Inflammatory macrophage treated with lipopolysaccharide for 1 hour (primary cell): ENCODE measurements at places on chromosomes 5 and 9.
A peak's percentile ranks its signal among the peaks of the same experiment; 100 is the strongest.

GRCh38 chr9:80698725-80699410 is 990.5 kb downstream of the TLE1 start:
- DNase-seq: no peak

- peak; percentile 21 for DNase-seq
Measured at GRCh38 chr5:77312413-77312812, 101.9 kb downstream of the PDE8B start.

DNA sequence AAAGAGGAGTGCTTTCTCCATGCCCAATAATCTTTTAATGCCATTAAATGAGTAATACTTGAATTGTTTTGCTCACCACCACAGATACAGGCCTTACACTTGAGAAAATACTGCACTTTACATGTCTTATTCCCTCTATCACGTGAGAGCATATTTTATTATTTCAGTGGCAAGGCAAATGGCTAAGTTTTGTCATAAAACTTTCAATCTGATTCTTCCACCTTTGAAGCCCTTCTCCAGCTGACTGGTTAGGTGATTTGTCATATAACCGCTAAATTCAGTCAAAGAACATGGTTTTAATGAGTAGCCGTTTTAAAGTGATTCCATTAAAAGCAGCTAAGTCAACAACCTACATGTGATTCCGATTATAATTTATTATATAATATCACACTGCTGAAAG is 43.8 kb downstream of the FAT2 start:
- DNase-seq: no peak

GRCh38 chr5:2129568-2130272 is 247.0 kb upstream of the IRX4 start:
- no peak for DNase-seq

DNA sequence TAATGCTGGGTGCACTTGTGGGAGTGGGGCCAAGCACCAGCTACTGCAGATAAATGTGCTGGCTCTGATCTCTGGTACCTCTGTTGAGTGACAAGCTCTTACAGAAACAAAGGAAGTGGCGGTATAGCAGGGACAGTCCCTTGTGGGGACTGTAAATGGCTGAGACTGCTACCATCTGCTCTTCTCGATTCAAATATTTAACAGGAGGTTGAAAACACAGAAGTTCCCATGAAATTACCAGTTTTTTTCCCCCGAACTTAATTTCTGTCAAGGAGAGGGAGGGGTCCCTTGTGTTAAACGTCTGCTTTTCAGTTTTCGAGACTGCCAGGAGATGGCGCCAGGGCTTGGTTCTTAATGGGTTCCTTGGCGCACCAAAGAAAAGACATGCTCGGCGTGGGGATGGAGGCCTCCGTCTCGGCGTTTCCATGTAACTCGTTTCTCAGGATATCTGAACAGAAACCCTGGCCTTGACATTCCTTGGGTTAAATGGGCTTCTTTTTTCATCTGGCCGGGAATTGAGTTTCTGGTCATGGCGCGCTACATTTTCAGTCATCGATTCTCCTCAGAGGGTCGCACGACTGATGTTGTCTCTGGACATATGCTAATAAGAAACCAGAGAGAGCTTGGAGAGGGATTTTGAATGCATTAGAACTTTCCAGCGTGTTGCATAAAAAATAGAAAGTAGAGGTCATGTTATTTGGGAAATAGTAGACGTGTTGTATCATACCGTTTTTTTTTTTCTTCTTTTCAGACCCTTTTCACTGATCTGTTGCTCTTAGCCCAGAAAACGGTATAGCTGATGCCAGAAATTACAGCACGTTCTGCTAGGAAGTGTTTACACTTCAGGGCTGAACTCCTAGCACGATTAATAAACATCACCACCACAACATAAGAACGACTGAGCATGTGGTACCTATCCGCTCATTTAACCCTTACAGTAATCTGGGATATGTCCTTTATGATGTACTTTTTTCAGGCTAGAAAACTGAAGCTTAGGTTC is 64.0 kb downstream of the CARTPT start:
- peak; percentile 58 for DNase-seq

DNA sequence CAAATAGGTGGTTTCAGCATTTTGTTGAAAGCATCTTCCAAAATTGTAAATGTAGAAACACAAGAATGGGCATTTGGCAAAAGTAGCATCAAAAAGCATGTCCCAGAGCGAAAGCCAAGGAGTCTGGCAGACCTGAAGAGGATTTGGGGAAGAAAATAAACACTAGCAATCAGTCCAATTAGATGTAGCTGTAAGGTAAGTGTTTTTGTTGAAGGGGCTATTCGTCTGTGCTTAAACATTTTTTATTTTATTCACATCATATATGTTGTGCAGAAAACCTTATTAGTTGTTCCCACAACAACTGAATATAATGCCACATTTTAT is 954.1 kb upstream of the COX7C start:
- DNase-seq: no peak

DNA sequence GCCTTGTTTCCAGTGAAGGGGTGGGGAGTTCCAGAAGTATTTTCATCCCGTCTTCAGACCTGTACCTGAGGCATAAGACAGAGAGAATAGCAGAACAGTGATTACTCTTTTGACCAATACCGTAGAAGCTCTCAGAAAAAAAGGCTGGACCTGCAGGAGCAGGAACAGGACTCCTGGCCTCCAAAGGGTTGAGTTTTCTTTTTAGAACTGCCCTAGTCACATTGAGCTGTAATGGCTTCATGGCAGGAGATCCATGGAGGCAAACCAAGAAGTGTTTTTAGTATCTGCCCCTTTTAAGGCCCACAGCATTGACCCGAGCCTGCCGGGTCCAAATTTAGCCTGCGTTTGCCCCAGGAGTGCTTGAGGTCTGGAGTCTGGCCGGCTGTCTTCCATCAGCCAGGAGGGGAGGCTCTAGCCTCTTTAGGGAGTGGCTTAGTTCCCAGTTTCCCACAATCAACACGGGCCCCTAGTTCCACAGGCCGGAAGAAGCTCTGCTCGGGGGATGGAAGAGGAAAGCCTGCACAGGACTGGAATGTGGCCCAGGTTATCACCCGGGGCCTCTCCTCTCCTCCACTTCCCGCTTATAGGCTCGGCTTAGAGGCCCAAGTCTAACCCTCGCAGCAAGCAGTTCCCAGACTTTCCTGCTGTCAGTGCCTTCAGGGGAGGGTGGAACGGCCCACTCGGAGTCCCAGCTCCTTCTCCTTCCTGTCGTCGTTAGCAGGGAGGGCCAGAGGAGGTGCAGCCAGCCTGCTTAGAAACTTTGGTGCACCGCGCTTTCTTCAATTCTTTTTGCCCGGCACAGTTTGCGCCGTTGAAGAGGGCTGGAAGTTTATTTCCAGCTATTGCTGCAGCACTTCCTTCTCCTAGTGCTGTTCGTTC is 80.7 kb downstream of the C9orf152 start:
- DNase-seq: no peak

GRCh38 chr9:16358751-16359150 is 511.7 kb downstream of the BNC2 start:
- DNase-seq: no peak

- no peak for DNase-seq
Measured at GRCh38 chr9:118459913-118460312, 755.7 kb downstream of the TLR4 start.

DNA sequence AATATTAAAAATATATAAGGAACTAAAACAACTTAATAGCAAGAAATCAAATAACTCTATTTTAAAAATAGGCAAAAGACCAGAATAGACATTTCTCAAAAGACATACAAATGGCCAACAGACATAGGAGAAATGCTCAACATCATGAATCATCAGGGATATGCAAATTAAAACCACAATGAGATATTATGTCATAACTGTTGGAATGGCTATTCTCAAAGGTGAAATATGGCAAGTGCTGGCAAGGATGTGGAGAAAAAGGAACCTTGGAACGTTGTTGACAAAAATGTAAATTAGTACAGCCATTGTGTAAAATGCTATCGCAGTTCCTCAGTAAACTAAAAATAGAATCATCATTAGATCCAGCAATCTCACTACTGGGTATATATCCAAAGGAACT is 468.5 kb downstream of the NFIB start:
- no peak for DNase-seq

DNA sequence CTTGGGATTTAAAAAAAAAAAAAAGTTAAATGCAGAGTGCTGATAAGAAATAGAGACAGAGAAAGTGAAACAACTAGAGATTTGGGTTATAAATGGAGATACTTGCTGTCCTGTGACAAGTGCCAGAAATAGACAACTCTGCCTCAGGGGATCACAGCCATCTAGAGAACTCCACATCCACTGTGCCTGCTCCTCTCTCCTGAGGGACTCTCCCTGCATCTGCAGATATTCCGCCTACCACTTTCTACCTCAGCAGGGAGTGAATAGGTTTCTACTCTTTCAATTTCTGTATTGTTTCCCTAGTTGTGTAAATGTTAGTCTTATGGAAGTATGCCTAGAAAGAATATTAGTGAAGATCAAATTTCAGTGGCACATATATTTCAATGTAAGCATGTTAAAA is 307.2 kb downstream of the HTR1A start:
- no peak for DNase-seq

DNA sequence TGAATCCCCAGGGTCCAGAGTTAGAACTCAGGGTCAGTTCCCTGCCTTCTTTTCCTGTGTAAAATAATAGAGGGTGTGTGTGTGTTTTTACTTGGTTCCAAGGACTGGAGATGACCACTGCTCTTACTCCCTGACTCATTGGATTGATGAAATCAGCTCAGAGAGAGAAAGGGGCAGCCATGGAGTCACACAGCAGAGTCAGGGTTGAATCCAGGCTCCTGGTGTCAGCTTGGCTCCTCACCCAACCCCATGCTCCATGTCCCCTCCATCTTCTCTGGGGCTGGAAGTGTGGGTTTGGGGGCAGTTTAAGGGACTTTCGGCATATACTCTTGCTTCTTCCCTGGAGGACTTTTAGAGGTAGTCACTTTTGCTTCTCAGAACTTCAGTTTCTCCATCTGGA is 21.6 kb downstream of the DAB2IP start:
- peak; percentile 35 for DNase-seq

DNA sequence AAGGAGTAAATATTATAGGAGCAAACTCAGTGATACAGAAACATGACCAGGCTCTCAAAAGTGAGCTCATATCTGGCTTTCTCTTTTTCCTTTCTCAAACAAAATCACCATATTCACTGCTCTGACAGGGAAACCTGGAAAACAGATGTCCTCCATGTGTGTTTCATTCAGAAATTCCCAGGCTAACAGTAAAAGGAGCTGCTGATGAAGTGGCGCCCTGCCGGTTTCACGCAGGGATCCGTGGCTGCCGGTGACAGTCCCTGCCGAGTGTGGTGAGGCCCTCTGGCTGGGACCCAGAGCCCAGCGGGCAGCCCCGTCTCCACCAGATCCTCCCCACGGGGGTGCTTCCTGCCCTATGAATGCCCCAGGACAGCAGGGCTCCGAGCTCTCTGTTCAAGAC is 208.1 kb downstream of the GNA14 start:
- no peak for DNase-seq

GRCh38 chr9:135488013-135488330 is 8.4 kb downstream of the PPP1R26 start:
- DNase-seq: no peak

DNA sequence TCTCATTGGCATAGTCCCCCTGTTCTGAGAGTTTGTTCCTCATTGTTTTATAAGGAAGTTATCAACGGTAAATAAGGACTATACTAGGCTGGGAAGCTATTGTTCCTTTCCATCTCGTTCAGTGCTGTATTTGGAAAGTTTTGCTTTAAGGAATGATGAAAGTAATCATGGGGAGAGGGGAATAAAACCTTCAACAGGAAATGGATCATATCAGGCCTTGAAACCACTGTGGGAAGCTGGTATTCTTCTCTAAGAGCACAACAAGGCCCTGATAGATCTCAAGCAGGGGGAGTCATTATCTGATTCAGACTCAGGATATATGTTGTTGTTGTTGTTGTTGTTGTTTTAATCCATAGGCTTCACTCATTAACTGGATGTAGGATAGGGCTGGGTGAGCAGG is 474.5 kb downstream of the ENC1 start:
- no peak for DNase-seq

GRCh38 chr5:138538943-138539627 is 4.0 kb downstream of the ETF1 start:
- no peak for DNase-seq

DNA sequence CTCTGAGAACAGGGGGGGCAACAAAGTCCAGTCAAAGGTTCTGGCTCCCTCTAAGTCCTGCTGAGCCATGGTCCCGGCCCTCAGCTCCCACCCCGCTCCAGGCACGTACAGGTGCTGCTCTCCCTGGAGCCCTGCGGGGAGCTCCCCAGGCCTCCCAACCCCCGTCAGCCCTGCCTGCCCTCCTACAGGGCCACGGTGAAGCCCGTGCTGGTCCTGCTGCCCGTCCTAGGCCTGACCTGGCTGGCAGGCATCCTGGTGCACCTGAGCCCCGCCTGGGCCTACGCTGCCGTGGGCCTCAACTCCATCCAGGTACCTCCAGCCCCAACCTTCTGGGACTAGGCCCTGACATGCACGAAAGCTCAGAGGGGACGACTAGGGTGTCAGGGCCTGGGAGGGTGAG is 20.1 kb downstream of the ADGRD2 start:
- DNase-seq: no peak

GRCh38 chr9:90029386-90029785 is 424.6 kb downstream of the GADD45G start:
- no peak for DNase-seq

- peak; percentile 12 for DNase-seq
Measured at GRCh38 chr9:96618209-96619123, 1.2 kb downstream of the CDC14B start.

DNA sequence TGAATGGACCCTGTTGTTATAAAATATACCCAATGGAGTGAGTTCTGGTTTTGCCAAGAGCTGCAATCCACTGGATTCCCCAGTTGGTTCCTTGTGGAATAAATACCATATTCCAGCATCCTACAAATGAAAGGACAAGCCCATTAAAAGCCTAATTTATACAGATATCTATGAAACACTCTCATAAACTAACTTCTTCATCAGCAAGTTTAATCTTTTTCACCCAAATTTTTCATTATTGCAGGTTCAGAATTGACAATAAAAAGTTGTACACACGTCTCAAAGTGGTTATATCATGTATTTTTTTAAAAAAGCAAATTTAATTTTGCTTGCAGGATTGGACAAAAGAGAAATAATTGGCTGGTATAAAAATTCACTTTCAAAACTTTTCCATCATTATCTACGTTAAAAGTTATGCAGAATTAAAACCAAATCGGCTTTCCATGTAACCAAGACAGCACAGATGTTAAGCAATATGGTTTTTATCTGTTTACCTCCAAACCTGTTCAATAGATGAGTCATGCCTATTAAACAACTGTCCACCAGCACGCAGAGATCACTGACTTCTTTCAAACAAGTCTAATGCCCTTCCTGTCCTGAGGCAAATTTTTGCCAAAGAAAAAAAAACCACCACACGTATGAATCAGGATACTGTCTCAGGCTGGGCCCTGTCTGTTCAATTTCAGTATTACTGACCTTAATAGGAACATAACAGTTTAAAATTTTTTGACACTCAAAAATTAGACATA is 42.5 kb downstream of the CEMIP2 start:
- no peak for DNase-seq

- DNase-seq: no peak
Measured at GRCh38 chr9:126459126-126459525, 132.5 kb downstream of the MVB12B start.
